ENCODE measurements at places on chromosomes 11 and 22.
A peak's percentile ranks its signal among the peaks of the same experiment; 100 is the strongest.

DNA sequence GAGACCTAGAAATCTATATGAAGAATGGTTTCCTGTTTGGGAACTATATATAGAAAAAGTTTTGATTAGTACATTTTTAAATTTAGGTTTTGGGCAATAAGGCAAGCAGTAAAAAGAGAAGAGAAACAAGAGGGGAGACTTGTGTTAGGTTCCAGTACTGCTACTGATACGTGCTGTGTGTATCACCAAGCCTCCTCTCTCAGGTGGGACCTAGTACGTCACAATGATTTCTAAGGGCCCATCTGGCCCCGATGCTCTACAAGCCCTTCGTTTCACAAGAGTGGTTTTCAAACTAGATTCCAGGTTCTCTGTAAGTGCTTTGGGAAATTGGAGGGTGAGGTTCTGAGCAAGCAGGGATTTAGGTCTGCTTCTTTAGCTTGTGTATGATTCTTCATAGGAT, 39.2 kb downstream of the USP35 start:
- no peak for DNase-seq

- DNase-seq: no peak
Observed at GRCh38 chr22:24162436-24162835, 18.9 kb upstream of the SUSD2 start.

DNA sequence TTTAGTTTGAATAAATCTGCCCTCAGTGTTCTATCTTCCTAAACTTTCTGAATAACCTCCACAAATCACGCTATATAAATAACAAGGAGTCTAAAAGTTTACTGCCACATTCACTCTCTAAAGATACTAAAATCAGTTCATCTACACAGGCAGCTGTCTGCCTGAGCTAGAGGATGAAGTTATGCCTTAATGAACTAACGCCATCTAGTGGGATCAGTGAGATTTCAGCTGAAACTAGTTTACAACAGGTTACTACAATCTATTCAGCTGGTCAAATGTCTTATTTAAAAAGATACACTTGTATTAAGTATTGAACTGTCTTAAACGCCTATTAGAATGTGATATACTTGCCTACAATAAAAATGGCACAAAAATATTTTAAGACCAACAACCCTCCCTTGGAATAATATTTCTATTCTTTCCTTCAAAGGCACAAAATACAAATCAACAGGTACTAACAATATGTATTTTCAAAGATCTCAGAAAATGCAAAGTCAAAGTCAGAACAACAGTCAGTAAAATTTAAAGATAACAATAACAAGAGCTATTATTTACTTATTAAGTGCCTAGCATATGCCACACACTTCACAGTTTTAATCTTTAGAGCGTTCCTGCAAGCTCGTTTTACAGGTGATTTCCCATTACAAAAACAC, 84.1 kb downstream of the LARGE2 start:
- DNase-seq: peak; percentile 27

- no peak for DNase-seq
Observed at GRCh38 chr22:45237065-45237990, 3.4 kb downstream of the KIAA0930 start.

GRCh38 chr11:29318134-29318845, 698.5 kb downstream of the KCNA4 start:
- no peak for DNase-seq

DNA sequence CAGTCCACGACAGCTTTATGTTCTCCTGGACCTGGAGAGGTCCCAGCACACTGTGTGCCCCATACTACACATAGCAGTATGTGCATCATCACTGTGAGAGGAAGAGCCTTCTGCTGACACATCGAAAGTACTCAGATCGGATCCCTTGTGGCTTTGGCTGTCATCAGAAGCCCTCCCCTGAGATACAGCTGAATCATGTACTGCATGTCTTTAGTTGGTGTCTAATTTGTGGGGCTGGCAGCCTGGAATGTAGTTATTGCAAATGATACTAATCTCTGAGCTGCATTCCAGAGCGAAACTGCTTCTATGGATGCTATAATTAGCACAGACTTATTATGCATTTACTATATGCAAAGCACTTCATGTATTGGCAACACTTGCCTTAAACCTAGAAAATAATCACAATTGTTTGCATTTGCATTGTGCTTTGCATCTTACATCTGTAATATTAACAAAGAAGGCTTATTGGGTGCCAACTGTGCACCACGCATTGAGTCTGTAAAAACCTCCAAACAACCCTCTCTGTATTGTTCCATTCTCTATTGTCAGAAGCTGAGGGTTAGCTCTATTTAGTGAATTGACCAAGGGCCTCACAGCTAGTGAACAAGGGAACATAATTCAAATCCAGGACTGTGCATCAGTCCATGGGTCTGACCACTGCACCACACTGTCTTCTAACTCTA, 89.2 kb upstream of the CRTAM start:
- DNase-seq: no peak

All from lower leg skin (tissue), 4 donors.